ENCODE measurements at places on chromosomes 4 and X. TPM values are rescaled to one million over a fixed set of nuclear protein-coding genes. Genes with fewer than 3 reads are reported as not detected.

The PABPC5 gene
- 1.6 TPM for total RNA-seq

The SYP gene
- total RNA-seq, result 0.32 TPM

The PITX2 gene
- total RNA-seq, result not detected

The GNRHR gene
- not detected for total RNA-seq

The SLC10A4 gene
- total RNA-seq, result not detected

The UNC5C gene
- total RNA-seq, result 4.3 TPM

The KCND1 gene
- total RNA-seq, result 0.81 TPM

The TLR3 gene
- total RNA-seq, result 6.2 TPM

The F8 gene
- total RNA-seq, result 23.6 TPM

The RENBP gene
- 0.54 TPM for total RNA-seq

The GRID2 gene
- total RNA-seq, result not detected

The RBMXL3 gene
- not detected for total RNA-seq

The NIPAL1 gene
- 1.6 TPM for total RNA-seq

The SOD3 gene
- 32.6 TPM for total RNA-seq

The GLRB gene
- total RNA-seq, result 1.5 TPM

The TEX11 gene
- total RNA-seq, result not detected

The TDO2 gene
- not detected for total RNA-seq

The C4orf51 gene
- not detected for total RNA-seq

The TCEAL4 gene
- total RNA-seq, result 148 TPM

The HHIP gene
- total RNA-seq, result 27.4 TPM

All from cardiac atrium fibroblast (primary cell).